ENCODE measurements at places on chromosomes 11 and 22.

GRCh38 chr11:19604679-19605375 is 107.8 kb upstream of the NAV2 start:
- no peak for DNase-seq

- no peak for DNase-seq
Observed at GRCh38 chr11:132973686-132974085, 558.6 kb downstream of the OPCML start.

DNA sequence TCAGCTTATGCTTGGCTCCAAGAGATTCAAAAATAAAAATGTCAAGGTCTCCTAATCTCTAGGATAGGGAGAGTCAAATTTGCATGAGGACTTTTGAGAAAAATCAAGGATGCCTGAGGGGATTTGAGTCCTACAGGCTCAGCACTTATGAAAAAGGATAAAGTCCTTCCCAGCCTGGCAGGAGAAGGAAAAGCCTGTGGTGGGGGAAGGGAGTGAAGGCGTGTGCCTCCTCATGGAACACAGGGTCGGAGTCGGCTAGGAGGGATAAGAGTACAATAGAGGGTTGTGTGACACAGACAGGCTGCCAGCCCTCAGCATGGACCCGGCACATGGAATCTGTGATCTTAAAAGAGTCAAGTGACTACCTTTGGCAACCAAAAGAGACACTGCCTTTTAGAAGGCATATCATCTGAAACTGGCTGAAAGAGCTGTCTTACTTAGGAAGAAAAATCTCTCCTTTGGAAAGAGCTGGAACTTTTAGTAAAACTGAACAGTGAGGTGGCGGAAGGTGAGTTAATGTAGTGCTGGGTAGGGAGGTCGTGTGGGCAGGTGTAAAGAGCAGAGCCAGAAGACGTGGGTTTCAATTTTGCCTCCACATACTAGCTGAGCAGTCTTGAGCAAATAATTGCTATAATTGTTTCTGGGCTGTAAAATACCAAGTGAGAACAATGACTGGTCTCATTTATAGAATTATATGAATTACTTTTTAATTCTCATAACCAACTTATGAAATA is 58.8 kb upstream of the RDX start:
- no peak for DNase-seq

DNA sequence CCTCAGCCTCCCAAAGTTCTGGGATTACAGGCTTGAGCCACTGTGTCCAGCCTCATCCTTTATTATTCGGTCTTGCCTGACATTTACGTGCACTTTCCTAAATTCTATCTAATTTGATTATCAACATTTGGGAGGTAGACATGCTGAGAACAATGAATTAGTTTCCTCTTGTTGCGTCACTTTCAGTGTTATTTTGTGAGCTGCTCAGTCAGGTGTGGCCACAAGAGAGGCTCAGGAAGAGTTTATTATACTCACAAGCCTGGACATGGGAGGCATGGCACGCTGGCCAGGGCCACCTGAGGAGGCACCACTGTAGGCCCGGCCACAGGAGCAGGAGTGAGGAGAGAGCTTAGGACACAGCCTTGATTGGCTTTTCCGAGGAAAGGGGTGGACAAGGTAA is 59.7 kb upstream of the RBFOX2 start:
- DNase-seq = no peak

- no peak for DNase-seq
Observed at GRCh38 chr11:9823439-9823838, 159.6 kb downstream of the SWAP70 start.

- DNase-seq = peak; percentile 36
Observed at GRCh38 chr22:36102995-36103394, 57.6 kb downstream of the APOL3 start.

GRCh38 chr22:33588860-33589259 is 331.4 kb downstream of the LARGE1 start:
- DNase-seq = no peak

DNA sequence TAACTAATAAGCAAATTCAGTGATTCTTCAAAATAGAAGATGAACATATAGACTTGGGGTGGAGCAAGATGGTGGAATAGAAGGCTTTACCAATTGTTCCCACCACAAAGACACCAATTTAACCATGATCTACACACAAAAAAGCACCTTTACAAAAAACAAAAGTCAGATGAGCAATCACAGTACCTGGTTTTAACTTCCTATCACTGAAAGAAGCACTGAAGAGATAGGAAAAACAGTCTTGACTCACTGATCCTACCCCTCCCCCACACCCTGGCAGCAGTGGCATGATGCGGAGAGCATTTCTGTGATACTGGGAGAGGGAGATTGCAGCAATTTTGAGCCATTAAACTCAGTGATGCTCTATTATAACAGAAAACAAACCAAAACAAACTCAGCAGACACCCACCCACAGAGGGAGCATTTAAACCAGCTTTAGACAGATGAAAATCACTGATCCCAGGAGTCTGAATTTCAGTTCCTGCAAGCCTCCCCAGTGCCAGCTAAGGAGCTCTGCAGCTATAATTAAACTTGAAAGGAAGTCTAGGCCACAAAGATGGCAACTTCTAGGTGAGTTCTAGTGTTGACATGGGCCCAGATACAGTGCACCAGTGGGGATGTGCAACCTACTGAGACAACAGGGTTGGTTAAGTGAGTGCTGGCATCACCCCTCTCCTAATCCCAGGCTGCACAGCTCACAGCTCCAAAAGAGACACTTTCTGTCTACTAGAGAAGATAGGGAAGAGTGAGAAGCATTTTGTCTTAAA is 161.8 kb upstream of the GRIA4 start:
- no peak for DNase-seq

DNA sequence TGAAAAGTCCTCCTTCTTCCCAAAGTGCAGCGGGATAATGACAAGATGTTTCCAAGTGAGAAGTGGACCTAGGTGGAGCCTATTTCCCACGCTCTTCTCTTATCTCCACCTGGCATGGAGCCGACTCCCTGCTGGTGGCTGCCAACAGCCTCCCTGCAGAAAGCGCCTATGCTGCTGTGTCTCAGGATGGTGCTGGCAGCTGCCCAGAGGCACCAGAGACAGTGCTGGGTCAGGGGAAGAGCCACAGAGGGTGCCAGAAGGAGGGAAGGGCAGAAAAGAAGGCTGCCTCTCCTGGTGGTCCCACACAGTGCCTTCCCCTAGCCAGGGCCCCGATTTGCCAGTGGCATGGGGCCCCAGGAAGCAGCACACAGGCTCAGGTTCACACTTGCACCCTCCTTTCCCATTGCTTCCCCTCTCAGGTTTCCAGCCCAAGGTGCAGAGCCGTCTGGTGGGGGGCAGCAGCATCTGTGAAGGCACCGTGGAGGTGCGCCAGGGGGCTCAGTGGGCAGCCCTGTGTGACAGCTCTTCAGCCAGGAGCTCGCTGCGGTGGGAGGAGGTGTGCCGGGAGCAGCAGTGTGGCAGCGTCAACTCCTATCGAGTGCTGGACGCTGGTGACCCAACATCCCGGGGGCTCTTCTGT is 19.0 kb downstream of the CD5 start:
- DNase-seq = no peak

DNA sequence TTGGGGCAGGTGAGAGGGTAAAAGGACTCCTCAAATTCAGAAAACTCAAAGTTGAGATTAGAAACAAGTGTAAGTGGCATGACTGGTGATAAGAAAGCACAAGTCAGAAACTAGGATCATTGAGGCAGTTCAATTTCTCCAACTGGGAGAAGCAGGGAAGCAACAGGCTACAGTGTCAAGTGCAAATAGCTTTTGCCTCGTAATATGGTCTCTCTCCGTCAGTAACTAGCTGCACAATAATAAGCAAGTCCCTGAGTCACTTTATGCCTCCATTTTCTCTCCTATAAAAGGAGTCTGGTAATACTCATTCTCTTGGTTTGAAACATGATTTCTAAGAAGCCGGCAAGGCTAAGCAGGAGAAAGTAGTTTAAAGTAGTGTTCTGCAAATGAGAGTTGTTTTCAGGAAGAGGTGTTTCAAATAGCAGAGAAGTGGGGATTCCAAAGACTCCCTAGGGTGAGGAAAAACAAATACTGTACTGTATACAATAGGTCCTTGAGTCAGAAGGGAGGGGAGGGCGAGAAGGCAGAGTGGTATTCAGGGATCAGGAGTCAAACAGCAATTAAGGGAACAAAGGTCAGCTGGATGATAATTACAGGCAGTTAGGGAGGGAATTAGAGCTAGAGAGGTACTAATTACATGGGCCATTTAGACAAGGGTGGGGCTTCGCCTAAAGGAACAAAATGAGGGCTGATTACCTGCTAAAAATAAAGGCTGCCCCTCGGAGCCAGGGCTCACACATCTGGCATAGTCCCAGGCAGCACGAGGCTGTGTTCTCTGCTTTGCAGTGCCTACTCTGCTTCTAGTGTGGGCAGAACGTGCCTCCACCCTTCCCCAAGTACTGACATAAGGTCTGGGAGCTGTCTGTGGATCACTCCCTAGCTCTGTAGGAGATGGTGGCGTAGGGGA is 96.0 kb upstream of the BDNF start:
- no peak for DNase-seq

- no peak for DNase-seq
Observed at GRCh38 chr11:2945031-2945756, 16.0 kb upstream of the PHLDA2 start.

- DNase-seq = peak; percentile 70
Observed at GRCh38 chr11:120929664-120930154, 94.2 kb upstream of the TBCEL start.

GRCh38 chr11:115518983-115519628 is 14.9 kb upstream of the CADM1 start:
- no peak for DNase-seq

- peak; percentile 65 for DNase-seq
Observed at GRCh38 chr11:83061883-83062282, 9.8 kb downstream of the RAB30 start.

DNA sequence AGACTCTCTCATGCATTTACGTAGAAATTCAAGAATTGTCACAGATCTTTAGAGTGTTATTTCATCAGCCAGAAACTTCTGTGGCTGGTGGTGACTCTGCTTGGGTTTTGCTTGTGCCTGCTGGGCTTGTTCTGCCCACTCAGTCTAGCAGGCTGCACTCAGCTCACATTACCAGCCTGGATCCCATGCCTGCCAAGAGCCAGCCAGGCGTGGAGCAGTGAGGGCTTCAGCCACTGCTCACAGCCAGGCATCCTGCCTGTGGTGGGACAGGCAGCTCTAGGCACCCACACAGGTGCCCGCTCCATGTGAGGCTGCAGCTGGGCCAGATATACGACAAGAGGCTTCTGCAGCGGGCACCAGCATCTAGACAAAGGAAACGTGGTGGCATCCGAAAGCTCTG is 1213.3 kb upstream of the RAG2 start:
- no peak for DNase-seq

DNA sequence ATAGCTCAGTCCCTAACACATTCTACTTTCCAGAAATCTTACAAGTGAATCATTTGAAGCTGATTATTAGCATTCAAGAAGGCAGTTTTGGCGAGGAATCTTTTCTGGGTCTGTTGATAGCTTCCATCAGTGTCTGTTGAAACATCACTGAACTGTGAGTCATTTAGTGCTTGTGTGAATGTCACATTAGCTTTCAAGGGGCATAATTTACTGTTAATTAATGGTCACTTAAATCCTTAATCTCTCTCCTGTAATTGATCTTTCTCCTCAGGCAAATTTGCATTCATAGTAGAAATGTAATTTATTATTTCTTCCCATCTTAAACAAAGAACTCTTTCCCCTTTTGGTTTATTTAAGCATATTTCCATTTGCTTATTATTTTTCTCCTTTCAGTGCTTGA is 2.6 kb downstream of the HTR3B start:
- DNase-seq = no peak

DNA sequence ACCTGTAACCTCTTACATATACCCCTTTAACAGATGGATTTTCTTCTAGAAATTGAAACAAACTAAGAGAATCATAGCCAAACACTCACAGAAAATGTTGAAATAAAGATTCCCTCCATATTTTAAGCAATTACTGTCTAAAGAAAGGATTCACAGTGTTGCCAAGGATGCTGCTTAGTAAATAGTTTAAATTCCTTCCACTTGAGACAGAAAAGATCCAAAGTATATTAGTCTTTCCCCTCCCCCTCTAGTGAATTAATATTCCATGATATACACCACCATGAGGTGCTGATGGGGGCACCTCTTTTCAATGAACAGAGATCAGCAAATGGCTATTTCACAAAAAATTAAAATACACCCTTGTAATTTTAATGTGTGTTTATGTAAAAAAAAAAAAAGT is 186.8 kb downstream of the SOX6 start:
- no peak for DNase-seq

DNA sequence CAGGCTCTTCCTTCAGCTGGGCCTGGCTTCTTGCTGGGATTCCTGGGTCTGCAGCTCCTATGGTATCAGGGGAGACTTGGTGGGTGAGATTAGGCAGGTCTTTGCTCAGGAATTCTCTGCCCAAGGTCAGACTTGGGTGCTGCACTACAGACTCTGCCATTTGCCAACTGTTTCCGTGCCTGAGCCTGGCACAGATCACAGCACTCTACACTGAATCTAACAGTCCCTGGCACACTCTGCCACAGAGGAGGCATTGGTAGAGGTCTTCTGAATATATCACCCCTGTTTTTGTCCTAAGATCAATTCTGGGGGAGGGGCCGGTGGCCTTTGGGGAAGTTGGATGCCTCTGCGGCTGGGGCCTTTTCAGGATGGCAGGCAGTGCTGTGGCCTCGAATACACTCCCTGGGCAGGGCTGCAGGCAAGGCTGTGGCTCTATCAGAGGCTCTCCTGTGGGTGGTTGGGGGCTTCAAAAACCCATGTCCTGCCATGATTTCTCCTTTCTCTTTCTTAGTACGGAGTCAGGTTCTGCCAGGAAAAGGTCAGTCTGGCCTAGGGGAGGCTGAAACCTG is 115.0 kb upstream of the NARS2 start:
- DNase-seq = no peak
